Stimulated activated memory B cell treated with anti-CD40 and anti-IgM and Interleukin-4, amounts not matched to agents 10 μg/mL and 1 μg/mL and 100 μg/mL, for 72 hours (primary cell): ENCODE measurements at places on chromosomes 11 and 22.

DNA sequence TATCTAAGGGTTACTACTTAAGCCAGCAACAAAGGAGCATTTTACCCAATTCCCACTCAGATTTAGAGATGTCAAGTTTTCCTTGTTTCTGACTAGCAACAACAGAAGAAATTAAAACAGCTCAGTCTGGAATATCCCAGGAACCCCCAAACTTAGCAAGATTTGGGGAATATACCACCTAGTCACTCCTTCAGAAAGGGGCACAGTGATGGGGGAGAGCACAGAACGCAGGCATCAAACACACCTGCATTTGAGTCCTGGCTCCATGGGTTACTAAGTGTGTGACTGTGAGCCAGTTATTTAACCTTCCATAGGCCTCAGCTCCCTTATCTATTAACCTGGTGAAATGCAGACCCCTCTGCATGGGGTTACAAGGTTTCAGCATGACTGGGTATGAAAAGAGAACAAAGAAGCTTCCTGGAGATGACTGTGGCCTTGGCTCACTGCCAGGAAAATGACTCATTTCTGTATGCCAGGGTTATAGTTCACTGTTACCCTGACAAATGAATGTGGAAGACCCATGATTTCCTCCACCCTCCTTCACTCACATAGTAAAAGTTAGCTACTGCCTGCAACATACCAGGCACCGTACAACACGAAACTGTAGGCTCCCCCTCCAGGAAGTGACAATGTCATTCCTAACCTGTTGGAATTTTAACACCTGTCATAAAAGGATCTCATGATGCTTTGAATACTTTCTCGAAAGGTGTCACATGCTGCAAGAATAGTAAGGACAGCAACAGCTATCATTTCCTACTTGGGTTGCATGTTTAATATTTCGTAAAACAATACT is 79.6 kb downstream of the ME3 start:
- peak; percentile 85 for ATAC-seq

DNA sequence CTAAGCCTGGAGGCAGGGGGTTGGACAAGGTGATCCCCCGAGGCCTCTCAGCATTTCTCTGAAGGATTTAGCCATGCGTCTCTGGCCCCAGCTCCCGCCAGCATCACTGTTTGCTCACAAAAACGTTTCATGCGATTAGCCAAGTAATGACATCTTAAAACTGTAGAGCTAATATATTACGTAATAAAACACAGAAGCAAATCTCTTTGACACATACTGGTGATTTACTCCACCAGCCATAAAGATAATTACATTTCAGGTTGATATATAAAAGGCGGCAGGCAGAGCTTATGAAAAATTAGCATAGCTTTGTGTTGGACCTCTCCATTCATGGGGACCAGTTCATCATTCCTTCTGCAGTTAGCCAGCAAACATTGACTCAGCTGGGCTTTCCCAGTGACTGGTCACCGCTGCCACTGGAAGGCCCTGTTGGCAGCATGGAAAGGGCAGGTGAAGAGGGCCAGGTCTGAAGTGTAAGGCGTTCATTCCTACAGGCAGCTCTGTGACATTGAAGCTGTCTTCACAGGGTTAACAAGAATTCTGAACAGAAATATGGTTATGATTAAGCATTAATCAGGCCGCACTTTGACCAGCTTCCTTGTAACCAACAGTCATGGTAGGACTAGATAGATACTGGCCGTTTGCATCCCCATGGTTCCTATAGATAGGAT is 150.3 kb downstream of the NECTIN1 start:
- ATAC-seq: no peak

GRCh38 chr11:44943118-44943517 is 7.6 kb downstream of the TP53I11 start:
- ATAC-seq: peak; percentile 97

DNA sequence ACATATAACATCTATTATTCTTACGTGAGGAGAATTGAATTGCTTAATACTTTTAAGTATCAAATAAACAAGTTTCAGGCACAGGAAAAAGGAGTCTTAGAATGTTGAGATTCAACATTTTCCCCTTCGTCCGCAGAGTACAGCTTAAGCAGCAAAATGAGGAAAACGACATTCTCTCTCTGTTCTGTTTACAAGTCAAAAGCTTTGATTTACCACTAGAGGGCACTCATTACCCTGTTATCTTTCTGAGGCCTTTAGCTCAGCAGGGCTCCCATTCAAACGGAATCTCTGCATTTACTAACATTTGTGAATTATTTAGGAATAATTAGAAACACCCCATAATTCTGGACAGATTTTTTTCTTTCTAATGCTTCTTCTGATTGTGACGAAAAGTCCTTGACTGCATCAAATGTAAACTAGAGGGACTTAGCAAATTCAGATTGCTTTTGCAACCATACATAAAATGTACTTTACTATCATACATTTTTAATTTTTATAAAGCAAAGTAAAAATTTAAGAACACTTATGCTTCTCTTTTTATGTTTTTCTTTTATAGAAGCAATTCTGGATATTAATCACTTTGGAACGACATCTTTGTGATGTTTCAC is 75.0 kb downstream of the JRKL start:
- ATAC-seq: peak; percentile 67

GRCh38 chr11:76805206-76805913 is 22.2 kb downstream of the TSKU start:
- ATAC-seq: peak; percentile 4

DNA sequence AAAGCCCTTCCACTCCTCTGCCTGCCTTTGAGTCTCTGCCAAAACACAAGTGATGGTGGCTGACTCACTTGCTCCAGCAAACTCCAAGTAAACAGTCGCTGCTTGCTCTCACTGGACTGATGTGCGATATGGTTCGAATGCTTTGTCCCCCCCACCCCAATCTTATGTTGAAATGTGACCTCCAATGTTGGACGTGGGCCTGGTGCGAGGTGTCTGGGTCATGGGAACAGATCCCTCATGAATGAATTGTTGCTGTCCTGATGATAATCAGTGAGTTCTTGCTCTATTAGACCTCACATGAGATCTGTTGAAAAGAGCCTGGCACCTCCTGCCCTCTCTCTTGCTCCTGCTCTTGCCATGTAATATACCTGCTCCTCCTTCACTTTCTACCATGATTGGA is 747.9 kb downstream of the OPCML start:
- no peak for ATAC-seq

DNA sequence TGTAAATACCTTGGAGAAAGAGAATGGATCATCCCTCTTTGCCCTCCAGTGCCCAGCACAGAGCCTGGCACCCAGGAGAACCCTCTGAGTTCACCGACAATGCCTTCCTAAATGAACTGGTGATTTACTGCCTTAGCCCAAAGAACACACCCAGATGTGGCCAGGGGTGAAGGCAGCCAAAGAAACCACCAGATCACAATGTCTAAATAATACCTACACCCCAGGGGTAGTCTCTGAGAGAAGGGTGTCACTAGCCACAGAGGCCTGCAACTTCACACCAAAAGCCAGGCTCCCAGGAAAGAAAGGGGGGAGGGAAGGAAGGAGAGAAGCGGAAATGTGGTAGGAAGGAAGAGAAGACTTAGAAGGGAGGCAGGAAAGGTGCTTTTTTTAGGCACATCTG is 65.7 kb downstream of the RPL27A start:
- no peak for ATAC-seq

DNA sequence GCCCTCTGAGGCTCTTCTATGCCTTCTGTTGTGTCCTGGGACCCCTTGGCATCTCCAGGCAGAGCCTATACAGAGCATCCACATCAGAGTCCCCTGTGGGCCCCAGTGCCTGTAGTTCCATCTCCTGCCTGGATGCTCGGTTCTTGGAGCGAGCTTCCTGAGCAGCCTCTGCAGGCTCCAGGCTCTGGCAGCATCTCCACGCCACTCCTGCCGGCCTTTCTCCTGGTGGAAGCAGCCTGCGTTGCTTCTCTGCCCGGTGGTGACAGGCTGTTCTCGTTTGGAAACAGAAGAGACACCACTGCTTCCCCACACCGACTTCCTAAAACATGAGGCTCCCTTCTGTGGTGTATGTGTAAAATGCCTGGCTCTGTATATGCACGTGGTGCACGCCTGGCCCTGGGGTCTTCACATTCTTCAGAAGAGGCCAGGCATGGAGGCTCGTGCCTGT is 52.8 kb downstream of the BCR start:
- ATAC-seq: no peak

DNA sequence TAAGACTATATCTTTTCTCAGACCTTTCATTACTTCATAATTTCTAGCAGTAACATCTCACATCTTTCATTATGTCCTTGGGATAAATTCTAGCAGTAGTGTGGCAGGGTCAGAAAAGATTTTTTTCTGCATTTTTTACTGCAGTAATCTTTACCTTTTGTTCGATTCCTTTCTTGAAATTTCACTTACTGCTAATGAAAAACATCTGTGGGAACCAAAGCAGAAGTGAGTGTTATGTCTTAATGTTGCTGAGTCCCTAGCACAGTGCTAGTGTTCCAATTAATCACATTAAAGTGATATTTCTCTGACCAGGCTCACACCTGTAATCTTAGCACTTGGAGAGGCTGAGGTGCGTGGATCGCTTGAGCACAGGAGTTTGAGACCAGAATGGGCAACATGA is 123.6 kb downstream of the EHF start:
- no peak for ATAC-seq

DNA sequence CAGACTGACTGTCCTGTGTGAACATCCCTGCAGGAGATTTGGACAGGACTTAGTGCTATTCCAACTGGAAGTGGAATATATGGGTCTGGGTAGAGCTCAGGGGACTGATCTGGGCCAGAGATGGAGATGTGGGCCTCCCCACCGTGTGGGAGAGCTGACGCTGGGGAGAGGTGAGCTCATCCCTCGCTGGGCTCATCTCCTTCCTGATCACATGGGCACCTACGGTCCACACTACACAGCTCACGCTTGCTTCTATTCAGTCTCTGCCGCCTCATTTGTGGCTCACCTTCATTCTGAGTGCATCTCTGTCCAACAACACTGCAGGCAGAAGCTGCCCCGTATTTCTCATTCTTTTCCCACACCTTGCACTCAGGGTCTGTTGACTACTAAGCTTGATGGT is 16.6 kb upstream of the RAB1B start:
- ATAC-seq: no peak

DNA sequence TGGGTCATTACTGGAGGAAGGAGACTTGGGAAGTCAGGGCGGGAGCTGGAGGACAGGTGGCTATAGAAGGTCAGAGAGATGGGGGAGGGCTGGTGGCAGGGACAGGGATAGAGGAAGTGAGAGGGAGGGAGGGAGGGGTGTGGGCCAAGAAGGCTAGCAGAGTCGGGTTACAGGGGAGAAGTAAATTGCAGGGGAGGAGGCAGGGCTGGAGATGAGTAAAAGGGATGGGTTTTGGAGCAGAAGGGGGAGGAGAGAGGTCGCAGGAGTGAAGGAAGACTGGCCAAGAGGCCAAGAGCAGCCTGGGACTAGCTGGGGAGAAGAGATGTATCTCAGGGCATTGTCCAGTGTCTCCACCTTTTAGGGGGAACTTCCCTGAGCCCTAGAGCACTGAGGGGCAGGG is 33.0 kb downstream of the LRRC10B start:
- ATAC-seq: no peak

DNA sequence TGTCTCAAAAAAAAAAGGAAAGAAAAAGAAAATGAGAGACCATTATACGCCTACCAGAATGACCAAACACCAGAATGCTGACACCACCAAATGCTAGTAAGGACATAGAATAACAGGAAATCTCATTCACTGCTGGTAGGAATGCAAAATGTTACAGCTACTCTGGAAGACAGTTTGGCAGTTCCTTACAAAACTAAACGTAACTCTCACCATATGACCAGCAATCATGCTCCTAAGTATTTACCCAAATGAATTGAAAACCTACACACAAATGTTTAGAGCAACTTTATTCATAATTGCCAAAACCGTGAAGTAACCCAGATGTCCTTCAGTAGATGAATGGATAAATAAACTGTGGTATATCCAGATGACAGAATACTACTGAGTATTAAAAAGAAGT is 7.2 kb downstream of the CHKA start:
- ATAC-seq: no peak

DNA sequence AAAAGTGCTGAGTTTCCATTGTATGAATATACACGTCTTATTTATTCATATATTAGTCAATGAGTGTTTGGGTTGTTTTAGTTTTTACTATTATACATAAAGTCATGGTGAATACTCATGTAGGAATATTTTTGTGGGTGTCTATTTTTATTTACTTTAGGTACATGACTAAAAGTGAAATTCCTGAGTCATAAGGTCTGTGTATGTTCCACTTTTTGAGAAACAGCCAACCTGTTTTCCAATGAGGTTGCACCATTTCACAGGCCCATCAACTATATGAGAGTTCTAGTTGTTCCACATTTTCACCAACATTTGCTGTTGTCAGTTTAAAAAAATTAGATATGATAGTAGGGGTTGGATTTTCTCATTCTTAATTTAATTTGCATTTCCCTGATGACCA is 6.6 kb upstream of the OR6X1 start:
- ATAC-seq: no peak

GRCh38 chr11:11311169-11311568 is 41.9 kb downstream of the CSNK2A3 start:
- peak; percentile 69 for ATAC-seq

DNA sequence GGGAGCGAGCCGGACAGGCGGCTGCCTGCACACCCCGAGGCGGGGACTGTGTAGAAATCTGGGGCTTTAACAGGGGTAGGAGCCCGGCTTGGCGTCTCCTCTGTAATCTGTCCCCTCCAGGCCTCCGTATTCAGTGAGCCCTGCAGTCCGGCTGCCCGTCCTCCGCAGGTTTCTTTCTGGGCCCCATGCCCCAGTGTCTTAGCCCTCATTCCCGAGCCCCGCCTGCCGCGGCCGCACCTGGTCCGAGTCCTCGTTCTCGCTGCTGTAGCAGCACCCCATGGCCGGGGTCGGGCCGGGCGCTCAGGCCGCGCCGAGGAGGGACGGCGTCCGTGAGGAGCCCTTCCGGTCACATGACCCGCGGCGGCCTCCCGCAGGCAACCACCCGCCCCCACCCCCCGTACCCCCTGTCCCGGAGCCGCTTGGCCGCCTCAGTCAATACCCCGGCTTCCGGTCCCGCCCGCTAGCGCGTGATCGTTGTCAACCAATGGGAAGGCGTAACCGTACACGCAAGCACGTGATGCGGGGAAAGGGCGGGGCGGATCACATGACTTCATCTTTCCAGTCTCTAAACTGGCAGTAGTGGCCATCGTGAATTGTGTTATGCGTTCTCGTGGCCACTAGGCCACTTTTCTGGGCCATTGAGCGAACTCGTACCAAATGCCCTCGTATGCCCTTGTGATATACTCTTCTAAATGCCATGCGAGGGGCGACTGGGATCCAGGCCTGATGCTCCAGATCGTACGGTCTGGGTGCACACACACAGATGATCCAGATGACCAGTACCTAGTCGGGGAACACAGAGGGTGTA is at the start of gene LAMTOR1:
Gene LAMTOR1 (minus strand): TSS at position 352 of the 808 bp plus-strand sequence. CDS start 73 bp downstream, at position 279.
- peak; percentile 98 for ATAC-seq

GRCh38 chr11:104061853-104062521 is 25.5 kb downstream of the DDI1 start:
- no peak for ATAC-seq

DNA sequence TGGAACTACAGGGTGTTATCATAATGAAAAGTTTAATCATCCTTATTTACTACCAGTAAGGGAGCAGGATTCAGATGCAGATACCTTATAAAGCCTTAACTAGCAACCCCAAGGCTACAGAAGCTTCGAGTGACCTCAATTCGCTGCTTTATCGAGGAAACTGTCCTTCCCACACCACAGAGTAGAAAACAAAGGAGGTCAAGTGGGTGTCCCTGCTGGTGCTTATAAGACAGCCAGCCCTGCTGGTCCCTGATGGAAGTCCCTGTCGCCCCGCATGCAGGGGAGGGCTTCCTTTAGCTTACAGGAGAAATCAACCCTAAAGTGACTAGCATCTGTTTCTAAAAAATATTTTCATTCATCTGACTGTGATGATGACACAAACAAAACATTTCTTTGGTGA is 7.3 kb downstream of the MN1 start:
- ATAC-seq: no peak
